H9 (cell line): ENCODE measurements at places on chromosomes 7 and 10.

DNA sequence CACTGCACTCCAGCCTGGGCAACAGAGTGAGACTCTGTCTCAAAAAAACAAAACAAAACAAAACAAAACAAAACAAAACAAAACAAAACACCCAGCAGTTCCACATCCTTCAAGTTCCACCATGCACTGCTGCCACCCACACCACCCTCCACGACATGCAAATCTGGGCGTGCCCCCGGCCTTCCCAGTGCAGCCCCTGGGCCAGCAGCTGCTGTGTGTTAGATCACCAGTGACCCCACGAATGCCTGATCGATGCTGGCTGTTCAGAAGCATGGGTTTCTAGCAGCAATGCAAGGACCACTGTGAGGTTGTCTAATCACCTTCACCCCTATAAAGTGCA lies 36.3 kb downstream of the ELFN1 start:
- H3K4me1 ChIP-seq, result no peaks in the 10 kb centered on the region
- no peak for DNase-seq
- peaks cover 16% of the 10 kb centered on the region for H3K36me3 ChIP-seq

DNA sequence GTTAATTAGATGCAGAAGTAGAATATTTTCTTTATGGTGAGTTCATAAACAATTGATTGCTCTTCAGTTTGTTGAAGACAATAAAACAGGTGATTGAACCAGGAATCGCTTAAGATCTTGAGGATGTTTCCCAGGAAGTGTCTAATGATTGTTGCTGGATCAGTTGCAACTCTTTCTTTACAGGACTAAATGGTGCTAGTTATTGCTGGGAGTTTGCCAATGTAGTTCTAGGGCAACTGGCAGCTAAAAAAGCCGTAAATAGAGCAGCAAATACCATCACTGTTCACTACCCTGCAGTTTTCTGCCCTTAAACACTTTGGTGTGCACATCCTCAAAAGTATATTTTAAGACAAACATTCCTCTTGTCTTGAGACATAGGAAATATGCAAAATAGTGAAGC lies 119.2 kb upstream of the ANK3 start:
- H3K27me3 ChIP-seq, result no peaks in the 10 kb centered on the region
- H3K4me3 ChIP-seq, result no peak overlapping the region
- no peak overlapping the region for H3K27ac ChIP-seq
- DNase-seq, result no peak
- H3K36me3 ChIP-seq, result no peaks in the 10 kb centered on the region

DNA sequence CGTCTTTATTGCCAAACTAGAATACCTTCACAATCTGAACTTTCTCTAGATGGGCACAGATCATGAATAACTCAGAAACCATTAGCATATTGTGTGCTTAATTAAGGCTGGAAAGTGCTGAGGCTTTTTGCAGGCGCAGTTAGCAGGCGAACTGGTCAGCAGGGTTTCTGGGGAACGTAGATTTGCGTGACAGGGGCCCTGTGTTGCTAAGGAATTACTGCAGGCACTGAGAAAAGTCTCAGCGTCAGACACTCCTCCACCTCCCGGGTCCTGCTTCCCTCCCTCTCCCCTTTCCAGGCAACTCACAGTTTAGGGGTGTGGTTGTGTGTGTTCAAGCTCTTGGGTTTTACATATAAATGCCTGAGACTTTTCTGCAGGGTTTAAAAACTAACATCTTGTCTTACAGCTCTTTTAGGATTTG lies 2.2 kb downstream of the MAP3K8 start:
- H3K4me1 ChIP-seq, result peaks cover 14% of the 10 kb centered on the region; the same call in 1 of the 2 replicates
- DNase-seq, result peak; percentile 67
- H3K36me3 ChIP-seq, result no peaks in the 10 kb centered on the region; the same call in 1 of the 3 replicates
- no peak overlapping the region for H3K27ac ChIP-seq
- H3K4me3 ChIP-seq, result peak overlapping the region; percentile 20

DNA sequence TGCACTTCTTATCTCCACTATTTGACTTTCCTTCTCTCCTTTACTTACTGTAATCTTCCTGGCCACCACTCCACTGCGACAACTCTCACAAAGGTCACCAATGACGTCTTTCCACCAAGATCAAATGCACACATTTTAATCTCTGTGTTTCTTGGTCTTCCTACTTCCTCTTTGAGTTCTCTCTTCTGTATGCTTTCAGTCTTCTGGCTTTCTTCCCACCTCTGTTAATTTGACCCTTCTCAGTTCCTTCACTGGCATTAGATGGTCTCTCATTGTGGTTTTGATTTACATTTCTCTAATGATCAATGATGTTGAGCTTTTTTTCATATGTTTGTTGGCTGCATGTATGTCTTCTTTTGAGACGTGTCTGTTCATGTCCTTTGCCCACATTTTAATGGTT lies 31.9 kb downstream of the FAM107B start:
- DNase-seq, result no peak
- no peak overlapping the region for H3K27ac ChIP-seq
- H3K4me1 ChIP-seq, result no peaks in the 10 kb centered on the region
- no peaks in the 10 kb centered on the region for H3K36me3 ChIP-seq
- H3K27me3 ChIP-seq, result no peaks in the 10 kb centered on the region

GRCh38 chr10:132681858-132682755 lies 103.8 kb downstream of the NKX6-2 start:
- no peaks in the 10 kb centered on the region for H3K27me3 ChIP-seq
- no peak overlapping the region for H3K27ac ChIP-seq

- no peak overlapping the region for H3K4me3 ChIP-seq
- no peaks in the 10 kb centered on the region for H3K27me3 ChIP-seq
- H3K27ac ChIP-seq, result no peak overlapping the region
- no peak for DNase-seq
Observed at GRCh38 chr10:118458957-118459641, 117.0 kb upstream of the FAM204A start.

GRCh38 chr10:12235116-12235694 lies 39.2 kb downstream of the CDC123 start:
- no peaks in the 10 kb centered on the region for H3K4me1 ChIP-seq
- peaks cover 37% of the 10 kb centered on the region for H3K36me3 ChIP-seq

DNA sequence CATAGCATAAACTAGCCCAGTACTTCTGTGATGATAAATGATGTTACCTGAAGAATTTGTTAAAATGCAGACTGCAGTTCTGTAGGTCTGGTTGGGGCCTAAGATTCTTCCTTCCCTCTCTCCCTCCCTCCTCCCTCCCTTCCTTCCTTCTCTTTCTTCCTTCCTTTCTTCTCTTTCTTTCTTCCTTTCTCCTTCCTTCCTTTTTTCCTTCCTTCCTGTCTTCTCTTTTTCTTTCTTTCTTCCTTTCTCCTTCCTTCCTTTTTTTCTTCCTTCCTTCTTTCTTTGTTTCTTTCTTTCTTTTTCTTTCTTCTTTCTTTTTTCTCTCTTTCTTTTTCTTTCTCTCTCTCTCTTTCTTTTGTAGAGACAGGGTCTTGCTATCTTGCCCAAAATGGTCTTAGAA lies 3.7 kb upstream of the SLC25A28 start:
- no peaks in the 10 kb centered on the region; the same call in 2 of the 3 replicates for H3K36me3 ChIP-seq
- H3K27ac ChIP-seq, result no peak overlapping the region
- H3K27me3 ChIP-seq, result no peaks in the 10 kb centered on the region
- peaks cover 5% of the 10 kb centered on the region; the same call in 1 of the 2 replicates for H3K4me1 ChIP-seq

GRCh38 chr7:81114633-81115032 lies 195.8 kb upstream of the SEMA3C start:
- H3K27ac ChIP-seq, result no peak overlapping the region
- no peaks in the 10 kb centered on the region for H3K36me3 ChIP-seq
- DNase-seq, result no peak
- H3K4me1 ChIP-seq, result no peaks in the 10 kb centered on the region

GRCh38 chr10:7318836-7319235 lies 92.0 kb downstream of the SFMBT2 start:
- H3K27me3 ChIP-seq, result no peaks in the 10 kb centered on the region
- H3K4me3 ChIP-seq, result no peak overlapping the region
- H3K36me3 ChIP-seq, result peaks cover 4% of the 10 kb centered on the region; the same call in 1 of the 2 replicates

- H3K27ac ChIP-seq, result no peak overlapping the region
- H3K4me3 ChIP-seq, result no peak overlapping the region
- no peak for DNase-seq
- no peaks in the 10 kb centered on the region for H3K27me3 ChIP-seq
- H3K36me3 ChIP-seq, result no peaks in the 10 kb centered on the region
- H3K4me1 ChIP-seq, result no peaks in the 10 kb centered on the region
Observed at GRCh38 chr10:124668517-124669051, 75.6 kb downstream of the FAM53B start.

GRCh38 chr7:139355320-139355719 lies 4.4 kb upstream of the LUC7L2 start:
- H3K4me3 ChIP-seq, result no peak overlapping the region
- DNase-seq, result no peak
- H3K27me3 ChIP-seq, result no peaks in the 10 kb centered on the region
- H3K36me3 ChIP-seq, result peaks cover 8% of the 10 kb centered on the region; the same call in 1 of the 2 replicates
- H3K27ac ChIP-seq, result no peak overlapping the region

- no peak overlapping the region for H3K4me3 ChIP-seq
- DNase-seq, result no peak
- H3K27ac ChIP-seq, result no peak overlapping the region
- no peaks in the 10 kb centered on the region for H3K36me3 ChIP-seq
- H3K4me1 ChIP-seq, result no peaks in the 10 kb centered on the region
- H3K27me3 ChIP-seq, result no peaks in the 10 kb centered on the region
Observed at GRCh38 chr10:4535521-4535920, 290.5 kb upstream of the AKR1E2 start.

DNA sequence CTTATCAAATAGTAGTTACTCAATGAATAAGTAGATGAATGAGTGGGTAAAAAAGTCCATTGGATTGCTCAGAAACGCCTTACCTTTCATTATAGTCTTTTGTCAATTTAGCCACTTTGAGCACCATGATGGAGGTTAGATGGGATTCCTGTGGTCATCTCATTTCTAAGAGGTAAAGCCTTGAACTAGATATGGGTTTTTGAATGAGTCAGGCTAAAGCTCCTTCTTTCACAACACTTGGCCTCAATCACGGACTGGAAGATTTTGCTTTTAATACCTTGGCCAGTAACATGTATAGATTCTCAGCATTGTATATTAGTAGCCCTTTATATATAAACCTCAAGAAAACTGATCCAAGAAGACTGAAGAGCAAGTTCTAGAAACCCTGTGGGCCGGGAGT lies 99.7 kb upstream of the CCDC6 start:
- H3K27me3 ChIP-seq, result no peaks in the 10 kb centered on the region
- no peaks in the 10 kb centered on the region for H3K36me3 ChIP-seq
- no peak overlapping the region for H3K4me3 ChIP-seq
- DNase-seq, result no peak
- H3K27ac ChIP-seq, result no peak overlapping the region
